Upper lobe of right lung (tissue), 1 donor: ENCODE measurements at places on chromosomes 16 and 17. TPM values are rescaled to one million over a fixed set of nuclear protein-coding genes. Genes with fewer than 3 reads are reported as not detected.
A peak's percentile ranks its signal among the peaks of the same experiment; 100 is the strongest.

DNA sequence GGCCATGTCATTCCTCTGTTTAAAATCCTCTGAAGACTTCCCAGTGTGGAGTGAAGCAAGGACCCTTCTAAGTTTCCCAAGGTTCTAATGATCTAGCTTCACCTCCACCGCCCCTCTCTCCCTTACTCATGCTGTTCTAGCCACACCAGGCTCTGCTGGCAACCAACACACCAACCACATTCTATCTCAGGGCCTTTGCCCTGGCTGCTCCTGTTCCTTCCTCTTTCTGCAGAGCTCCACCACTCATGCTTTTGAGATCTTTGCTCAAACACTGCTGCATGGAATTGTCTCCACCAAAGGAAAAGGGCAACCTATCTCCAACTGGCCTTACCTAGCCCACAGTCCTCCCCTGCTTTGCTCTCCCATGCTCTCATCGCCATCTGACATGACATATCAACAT lies 128.7 kb downstream of the XYLT1 start:
- no peak for DNase-seq

GRCh38 chr17:7587420-7588151 lies 2.3 kb downstream of the SOX15 start:
- no peak for DNase-seq

DNA sequence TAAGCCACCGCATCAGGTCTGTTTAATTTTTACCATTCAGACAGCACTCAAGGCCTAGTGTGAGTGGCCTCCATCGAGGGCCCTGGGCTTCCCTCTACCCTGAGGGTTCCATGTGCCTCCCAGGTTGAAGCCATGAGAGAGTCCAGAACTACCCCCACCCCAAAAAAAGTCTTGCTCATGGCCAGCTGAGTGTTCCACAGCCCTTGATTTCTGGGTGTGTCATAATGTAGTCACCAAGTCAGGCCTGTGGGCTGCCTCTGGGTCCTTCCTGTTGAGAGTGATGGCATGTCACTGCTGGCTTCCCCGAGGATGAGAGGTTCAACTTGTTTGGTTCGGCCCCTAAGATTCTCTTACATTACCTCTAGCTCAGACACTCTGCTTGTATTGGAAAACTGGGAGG lies 100.6 kb downstream of the PITPNC1 start:
- DNase-seq: no peak

- DNase-seq: no peak
Observed at GRCh38 chr16:30937692-30938091, 11.2 kb upstream of the ORAI3 start.

- DNase-seq: peak; percentile 26
Observed at GRCh38 chr16:67636713-67637112, 8.2 kb upstream of the CARMIL2 start.

IL34 gene
- total RNA-seq: 3.3 TPM

RPAIN gene
- total RNA-seq: 32.9 TPM
